ENCODE measurements at places on chromosomes 7 and 10.

- DNase-seq: no peak
Measured at GRCh38 chr10:72470666-72471065, 115.9 kb upstream of the DNAJB12 start.

DNA sequence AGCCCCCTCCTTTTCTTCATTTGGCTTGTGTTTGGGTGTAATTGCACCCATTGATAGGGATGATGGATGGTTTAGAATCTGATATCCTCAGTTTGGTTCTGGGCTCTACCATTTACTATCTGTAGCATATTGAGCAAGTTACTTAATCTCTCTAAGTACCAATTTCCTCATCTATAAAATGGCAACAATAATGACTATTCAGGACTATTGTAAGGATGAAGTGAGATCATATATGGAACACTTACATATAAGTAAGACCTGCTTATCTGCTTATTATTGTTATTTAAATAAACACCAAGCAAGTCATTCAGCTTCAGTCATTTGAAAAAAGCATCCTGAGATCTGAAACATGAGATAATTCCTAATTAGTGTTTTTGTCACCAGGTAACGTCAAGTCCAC is 127.0 kb downstream of the SEC23IP start:
- no peak for DNase-seq

GRCh38 chr10:104809288-104810090 is 168.4 kb downstream of the SORCS3 start:
- peak; percentile 35 for DNase-seq

DNA sequence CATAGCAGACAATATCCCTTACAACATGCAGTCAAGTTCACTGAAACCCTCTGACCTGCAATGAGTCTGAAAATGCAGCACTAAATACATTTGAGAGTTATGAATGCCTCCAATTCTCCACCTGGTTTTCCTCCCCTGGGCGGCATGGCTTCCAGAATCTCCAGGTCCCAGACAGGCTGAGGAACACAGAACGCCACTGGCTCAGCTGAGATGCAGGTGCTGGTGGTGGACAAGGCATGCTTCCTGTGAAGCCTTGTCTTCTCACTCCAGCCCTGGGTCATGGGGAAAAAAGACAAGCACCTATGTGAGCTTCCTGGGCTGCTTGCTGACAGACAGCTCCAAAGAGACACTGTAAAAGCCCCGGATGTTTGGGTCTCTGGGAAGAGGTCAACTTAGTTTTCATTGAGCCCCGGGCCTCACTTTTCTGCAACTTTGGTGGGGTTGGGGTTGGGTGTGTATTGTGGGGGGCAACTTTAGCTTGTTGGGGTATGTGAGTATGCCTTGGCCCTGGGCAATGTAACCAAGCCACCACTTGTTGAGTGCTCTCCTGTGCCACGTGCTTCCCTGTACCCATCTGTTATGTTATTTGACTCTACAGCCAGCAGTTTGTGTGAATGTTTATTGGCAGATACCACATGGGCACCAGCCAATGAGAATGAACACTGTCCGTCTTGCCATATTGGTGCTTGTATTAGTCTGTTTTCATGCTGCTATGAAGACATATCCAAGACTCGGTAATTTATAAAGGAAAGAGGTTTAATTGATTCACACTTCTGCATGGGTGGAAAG is 127.8 kb downstream of the EMX2 start:
- no peak for DNase-seq

DNA sequence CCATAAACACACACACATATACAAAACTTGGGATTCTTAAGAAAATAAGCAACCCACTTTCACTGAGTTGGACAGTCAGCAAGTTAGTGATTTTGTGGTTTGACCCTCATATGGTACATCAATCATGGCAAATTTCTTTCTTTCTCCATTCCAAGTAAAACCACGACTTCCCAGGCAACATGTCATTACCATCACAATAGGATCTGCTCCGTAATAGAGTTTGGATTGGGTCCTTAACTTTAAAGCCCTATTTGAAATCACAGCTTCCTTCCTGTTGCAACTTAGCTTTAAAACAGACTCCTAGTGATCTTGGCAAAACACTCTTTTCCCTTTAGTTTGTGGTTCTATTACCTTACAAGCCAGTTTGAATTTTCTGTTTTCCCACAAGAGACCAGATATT is 483.6 kb downstream of the INHBA start:
- DNase-seq: no peak

DNA sequence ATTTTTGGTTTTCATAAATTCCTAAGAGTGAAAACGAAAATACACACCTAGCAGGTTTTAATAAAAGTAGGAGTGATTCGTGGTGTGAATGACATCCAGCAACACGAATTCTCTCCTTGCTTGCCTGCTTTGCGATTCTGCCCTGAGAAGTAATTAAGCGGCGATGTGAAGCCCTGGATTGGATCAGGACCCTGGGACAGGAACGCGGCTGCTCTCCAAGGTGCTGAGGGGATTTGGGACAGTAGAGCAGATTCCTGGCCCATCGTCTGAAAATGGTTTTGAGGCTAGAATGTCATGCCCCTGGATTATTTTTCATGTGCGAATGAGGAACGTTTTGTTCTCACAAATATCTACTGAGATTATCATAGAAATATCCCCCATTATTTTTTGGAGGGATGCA is 7.8 kb downstream of the NPS start:
- peak; percentile 47 for DNase-seq

DNA sequence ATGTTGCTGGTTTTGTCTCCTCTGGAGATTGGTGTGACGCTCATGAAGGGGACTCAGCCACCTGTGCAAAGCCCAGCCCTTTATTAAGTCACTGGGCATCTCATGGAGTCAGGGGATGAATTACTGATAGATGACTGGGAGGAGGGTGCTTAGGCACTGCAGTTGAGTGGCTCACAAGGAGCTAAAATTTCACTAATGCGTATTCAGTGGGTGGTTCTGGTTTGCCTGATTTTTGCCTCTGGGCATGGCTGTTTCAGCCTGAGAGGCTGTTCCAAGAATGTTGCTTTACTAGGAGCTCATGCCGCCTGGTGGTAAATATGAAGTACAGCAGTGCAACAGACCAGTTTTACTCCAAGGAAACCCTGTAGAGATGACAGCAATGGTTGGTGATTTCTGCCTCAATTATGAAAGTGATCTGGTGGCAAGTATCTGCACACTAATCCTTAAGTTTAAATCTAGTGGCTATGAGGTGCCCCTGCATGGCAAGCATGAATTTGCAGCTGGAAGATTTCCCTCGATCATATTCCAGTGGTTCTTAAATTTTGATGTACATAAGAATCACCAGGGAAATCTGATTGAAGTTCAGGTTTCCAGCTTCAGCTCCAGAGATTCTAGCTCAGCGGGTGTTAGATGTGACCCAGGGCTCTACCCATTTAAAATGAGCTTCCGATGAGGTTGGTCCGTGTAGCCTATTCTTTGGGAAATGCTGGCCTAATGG is 19.9 kb downstream of the ACTA2 start:
- peak; percentile 27 for DNase-seq

- DNase-seq: no peak
Measured at GRCh38 chr7:99674995-99675742, 4.6 kb downstream of the CYP3A5 start.

DNA sequence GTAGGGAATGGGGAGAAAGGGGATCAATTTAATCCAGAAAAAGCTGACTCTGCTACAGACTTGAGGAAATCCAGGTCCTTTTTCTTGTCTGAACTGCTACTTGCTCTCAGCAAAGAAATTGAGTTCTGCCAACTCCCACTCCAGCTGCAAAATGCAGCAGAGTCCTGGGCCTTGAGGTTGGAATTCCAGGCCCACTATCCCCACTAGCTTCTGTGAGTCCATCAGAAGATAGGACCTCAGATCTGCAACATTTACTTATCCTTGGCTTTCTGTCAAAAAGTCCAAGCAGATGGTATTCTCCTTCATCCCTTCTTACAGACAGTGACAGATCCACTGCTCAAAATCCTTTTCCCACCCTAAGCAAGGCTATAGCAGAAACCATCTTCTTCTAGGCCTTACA is 219.2 kb downstream of the ARHGAP12 start:
- no peak for DNase-seq

DNA sequence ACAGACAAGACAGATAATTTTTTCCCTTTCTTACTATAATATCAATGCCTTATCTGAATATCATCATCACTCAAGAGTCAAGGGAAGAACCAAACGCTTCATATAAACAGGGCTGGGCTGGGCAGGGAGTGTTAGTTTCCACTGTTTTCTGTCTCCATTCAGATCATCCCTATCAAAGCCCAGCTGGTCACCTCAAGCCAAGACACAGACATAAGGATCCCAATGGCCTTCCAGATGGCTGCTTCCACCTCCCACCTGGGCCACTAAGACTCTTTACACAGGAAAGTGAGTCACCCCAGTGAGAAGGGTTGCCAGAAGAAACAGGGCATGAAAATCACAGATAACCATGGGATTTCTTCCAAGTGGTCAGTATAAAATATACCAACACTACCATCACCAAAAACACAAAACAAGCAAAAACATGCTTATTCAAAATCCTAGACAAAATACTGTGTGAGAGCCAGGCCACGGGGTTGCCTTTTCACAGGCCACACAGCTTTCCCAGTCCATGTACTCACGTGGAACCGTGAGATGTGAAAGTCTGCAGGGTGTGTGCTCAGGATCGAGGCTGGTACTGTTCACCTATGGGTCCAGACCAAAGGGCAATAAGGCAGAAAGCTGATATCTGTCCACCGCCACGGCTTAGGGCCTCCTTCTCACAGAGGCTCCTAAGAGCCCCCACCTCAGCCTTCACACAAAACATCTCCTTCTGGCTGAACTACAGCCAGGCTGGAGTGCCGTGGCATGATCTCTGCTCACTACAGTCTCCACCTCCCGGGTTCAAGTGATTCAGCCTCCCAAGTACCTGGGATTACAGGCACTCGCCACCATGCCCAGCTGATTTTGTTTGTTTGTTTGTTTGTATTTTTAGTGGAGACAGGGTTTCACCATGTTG is 5.7 kb downstream of the PRSS1 start:
- DNase-seq: no peak

- no peak for DNase-seq
Measured at GRCh38 chr10:102470579-102471546, 19.5 kb upstream of the C10orf95 start.

DNA sequence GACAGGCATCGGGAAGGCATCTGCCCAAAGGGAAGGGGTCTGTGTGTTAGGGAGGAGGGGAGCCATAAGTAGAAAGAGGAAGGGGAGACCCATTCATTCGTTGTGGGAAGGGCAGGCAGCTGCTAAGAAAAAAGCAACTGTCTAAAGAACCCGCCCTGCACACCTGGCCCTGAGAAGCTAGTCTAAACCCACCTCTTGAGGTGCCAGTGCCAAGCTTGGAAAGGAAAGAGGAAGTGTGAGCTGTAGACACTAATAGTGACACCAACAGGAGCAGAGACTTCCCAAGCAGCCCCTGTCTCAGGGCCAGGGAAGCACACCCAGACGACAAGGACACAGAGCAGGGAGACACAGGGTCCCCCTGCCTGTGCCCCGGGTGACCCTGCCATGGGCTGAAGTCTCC is 40.8 kb upstream of the PRSS58 start:
- no peak for DNase-seq

DNA sequence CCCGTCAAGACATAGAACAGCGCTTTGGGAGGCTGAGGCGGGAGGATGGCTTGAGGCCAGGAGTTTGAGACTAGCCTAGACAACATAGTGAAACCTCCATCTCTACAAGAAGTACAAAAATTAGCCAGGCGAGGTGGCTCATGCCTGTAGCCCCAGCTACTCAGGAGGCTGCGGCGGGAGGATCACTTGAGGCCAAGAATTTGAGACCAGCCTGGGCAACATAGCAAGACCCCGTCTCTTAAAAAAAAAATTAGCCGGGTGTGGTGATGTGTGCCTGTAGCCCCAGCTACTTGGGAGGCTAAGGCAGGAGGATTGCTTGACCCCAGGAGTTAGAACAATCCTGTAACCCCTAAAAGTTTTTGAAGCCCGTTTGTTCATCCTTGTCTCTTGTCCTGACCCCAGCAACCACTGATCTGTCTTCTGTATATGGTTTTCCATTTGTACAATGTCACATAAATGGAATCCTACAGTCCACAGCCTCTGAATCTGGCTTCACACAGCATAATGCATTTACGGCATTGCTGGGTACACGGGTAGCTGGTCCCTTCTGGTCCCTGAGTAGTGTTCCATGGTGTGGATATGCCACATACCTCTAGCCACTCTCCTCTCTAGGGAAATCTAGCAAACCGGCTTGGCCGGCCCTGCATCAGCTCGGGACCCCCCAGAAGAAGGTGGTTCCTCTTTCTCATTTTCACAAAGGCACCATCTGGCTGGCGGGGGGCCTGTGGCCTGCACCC is 8.4 kb downstream of the GTF2IRD1 start:
- no peak for DNase-seq

DNA sequence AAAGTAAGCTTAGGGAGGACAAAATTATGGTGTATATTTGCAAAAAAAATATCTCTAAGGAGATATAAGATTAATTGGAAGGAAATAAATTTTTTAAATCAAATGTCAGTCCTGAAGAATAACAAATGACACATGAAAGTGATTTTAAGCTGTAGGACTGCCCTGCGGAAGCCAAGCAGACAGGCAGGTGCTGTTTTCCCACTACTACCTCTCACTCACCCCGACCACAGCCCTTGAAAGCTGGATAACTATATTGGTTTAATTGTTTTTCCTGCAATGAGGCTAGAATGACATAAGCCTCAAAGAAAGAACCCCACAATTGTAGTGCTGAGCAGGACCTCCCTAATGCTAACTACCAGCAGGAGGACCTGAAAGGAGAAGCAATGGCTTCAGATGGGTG is 68.6 kb upstream of the VIPR2 start:
- DNase-seq: no peak

GRCh38 chr10:118017071-118017740 is 29.5 kb downstream of the RAB11FIP2 start:
- no peak for DNase-seq

DNA sequence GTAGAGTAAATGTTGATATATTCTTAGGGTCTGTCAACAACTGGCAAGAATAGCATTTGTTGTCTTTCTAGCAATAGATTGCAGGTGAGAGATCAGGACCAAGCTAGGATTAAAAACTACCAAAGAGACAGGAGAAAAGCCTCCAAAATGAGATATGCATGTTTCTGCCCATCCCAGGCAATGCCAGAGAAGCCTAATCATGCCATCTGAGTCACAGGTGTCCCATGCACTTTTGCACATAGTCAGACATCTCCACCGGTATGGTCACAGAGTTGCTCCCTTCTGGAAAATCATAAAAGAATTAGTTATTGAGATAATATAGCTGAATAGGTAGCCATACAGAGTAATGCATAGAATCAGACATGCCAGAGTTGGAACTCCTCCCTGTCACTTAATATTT is 50.6 kb downstream of the PDK4 start:
- DNase-seq: no peak

DNA sequence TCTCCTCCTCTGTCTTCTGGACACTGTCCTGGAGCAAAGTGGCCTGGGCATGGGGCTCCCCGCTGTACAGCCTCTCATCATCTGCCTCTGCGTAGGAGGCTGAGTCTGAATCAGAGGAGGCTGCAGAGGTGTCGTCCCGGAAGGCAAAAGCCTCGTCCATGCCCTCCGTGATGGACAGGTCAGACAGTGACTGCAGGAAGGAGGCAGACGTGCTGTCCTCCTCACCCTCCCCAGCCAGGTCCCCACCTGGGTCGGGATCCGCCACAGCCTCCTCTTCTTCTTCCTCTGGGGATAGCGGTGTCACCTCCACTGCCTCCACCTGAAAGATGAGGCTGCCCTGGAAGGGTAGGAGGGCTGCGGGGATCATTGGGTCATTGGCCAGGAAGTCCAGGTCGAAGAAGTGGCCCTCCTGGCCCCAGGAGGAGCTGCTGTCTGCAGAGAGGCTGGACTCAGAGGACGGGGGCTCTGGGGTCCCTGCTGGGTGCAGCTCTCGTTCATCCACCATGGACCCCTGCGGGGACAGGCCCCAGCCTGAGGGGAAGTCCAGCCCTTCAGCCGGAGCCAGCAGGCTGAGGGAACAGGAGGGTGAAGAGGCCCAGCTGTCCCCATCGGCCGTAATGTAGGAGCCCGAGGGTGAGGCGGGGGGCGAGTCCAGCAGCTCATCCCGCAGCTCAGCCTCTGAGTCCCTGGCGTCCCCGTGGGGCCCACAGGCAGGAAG is 3.7 kb downstream of the NACAD start:
- DNase-seq: no peak
